ENCODE measurements at places on chromosomes 1 and 21.

- DNase-seq, result no peak
Measured at GRCh38 chr1:157073944-157074685, 25.5 kb downstream of the ETV3L start.

GRCh38 chr1:241695246-241696171 lies 43.4 kb downstream of the WDR64 start:
- no peak for DNase-seq

DNA sequence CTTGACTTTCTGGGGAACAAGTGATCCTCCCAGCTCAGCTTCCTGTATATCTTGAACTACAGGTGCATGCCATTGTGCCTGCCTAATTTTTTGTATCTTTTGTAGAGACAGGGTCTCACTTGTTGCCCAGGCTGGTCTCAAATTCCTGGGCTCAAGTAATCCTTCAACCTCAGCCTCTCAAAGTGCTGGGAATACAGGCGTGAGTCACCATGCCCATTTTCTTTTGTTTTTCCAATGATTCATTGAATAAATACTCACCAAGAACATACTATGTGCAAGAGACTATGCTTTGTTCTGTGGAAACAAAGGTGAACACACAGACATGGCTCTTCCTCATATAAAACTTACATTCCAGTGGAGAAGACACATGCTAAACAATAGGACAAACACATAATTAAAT lies 407.8 kb upstream of the DAB1 start:
- no peak for DNase-seq

GRCh38 chr1:206557636-206558473 lies 50.5 kb downstream of the RASSF5 start:
- no peak for DNase-seq

GRCh38 chr1:235648407-235648907 lies 1.1 kb downstream of the GNG4 start:
- no peak for DNase-seq

DNA sequence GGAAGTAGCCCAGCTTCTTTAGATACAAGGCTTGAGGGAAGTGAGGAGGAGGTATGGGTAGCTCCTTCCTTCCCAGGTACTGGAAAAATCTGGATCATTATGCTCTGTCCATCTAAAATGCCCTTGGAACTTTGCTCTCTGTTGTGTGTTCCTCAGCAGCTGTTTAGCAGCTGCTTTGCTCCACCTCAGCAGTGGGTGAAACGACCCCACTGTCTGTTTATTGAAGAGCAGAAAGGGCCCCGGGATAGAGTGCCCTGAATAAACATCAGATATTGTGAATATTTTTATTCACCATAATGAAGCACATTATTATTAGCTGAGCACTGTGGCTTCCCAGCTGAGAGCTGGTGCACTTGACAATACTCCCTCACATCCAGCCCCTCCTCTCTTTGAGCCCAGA lies 237.9 kb downstream of the PBX1 start:
- DNase-seq, result no peak

DNA sequence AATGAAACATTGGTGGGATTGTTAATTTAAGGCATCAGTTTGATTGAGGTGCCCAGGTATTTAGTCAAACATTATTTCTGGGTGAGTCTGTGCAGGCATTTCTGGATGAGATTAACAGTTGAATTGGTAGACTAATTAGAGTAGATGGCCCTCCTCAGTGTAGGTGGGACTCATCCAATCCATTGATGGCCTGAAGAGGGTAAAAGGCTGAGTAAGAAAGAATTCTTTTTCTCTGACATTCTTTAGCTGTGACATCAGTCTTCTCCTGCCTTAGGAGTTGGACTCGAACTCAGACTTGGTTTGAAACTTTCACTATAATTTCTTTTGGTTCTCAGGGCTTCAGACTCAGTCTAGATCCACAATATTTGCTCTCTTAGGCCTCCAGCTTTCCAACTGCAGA lies 59.6 kb upstream of the ADAMTS5 start:
- DNase-seq, result no peak

GRCh38 chr1:156095906-156096508 lies 13.7 kb upstream of the MEX3A start:
- DNase-seq, result no peak

DNA sequence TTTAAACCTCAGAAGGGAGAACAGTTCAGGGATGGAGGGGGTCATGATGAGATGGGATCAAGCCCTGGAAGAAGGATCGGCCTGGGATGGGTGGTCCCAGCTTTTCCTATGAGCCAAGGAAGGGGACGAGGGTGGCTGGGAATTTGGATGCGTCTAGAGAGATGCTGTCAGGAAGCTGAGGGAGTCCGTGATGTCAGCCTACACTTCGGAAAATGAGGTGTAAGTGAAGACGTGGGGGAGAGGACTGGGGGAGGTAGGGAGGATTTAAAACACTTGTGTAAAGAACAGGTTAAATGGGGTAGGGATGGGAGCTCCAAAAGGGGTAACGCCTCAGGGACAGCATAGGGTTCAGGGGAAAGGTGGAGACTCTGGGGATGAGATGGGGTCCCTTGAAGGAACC lies 27.5 kb downstream of the DLGAP3 start:
- no peak for DNase-seq

DNA sequence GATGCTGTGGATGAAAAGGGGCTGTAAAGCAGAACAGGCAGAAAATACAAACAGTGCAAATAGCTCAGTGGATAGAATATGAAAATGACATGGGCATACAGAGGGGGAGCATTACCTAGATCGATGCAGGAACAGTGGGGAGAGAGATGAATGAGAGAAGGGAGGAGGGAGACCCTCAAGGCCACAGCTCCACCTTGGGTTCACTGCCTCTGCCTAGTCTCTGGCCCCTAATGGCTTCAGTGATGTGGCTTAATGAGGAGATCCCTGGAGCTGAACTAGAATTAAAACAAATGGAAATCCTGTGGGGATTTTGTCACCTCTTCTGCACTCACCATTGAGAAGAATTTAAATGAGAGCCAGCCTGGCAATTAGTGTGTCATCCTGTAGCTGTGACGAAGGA lies 165.0 kb downstream of the TNR start:
- no peak for DNase-seq

- no peak for DNase-seq
Measured at GRCh38 chr1:54442185-54442584, 36.0 kb upstream of the SSBP3 start.

GRCh38 chr1:10625554-10625953 lies 150.8 kb downstream of the PEX14 start:
- no peak for DNase-seq

DNA sequence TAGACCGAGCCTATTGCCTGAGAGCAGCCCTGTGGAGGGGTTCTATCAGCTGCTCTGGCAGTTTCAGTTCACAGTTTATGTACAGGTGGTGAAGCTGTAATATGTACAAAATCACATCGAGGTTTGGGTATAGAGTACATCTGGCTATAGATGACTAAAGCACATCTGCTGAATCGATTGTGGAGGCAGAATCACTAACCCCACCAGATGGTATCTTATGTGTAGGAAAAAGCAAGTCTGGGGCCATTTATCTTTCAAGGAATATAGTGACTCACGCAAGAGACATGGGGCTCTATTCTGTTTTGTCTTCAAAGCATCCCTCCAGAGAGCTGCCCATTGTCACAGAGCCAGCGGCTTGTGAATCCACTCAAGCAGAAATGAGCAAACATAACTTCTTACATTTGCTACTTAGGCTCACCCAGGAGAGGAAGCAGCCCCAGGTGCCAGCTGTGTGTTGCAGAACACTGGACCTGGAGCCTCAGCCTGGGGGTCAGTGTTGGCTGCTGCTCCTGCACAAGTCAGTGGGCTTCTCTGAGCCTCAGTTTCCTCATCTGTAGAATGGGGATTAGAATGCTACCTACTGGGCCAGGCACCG lies 21.3 kb downstream of the MIIP start:
- no peak for DNase-seq

GRCh38 chr1:180521474-180522212 lies 19.3 kb upstream of the ACBD6 start:
- no peak for DNase-seq

DNA sequence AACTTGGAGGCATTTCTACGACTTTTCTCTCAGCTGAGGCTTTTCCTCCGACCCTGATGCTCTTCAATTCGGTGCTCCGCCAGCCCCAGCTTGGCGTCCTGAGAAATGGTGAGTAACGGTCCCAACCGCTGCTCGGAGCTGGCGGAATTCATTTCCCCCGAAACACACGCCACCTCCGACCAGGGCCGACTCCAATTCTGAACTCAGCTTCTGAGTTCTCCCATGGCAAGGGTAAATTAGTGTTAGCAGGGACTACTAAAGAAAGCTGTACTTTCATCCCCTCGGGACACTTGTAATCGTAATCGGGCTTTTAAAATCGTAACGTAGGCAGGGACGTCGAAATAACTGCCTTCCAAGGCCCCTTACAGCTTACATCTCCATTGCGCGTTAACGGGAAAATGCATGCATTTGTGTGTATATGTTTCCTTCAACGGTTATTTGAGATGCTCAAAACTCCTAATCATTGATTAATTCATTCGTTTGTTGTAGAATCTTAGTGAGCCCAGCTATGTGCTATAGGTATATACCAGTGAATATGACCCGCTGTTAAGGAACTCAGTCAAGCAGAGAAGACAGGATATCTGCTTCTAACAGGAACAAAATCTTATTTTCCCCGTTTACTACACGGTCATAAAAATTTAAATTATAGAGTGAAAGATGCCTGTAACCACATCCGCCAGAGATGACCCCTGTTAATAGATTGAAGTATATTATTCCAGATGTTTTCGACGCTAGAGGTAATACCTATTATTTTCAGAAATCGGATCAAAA lies 472 bp downstream of the DTL start:
- DNase-seq, result no peak

- peak; percentile 30 for DNase-seq
Measured at GRCh38 chr1:201982082-201982622, 296 bp upstream of the RNPEP start.

DNA sequence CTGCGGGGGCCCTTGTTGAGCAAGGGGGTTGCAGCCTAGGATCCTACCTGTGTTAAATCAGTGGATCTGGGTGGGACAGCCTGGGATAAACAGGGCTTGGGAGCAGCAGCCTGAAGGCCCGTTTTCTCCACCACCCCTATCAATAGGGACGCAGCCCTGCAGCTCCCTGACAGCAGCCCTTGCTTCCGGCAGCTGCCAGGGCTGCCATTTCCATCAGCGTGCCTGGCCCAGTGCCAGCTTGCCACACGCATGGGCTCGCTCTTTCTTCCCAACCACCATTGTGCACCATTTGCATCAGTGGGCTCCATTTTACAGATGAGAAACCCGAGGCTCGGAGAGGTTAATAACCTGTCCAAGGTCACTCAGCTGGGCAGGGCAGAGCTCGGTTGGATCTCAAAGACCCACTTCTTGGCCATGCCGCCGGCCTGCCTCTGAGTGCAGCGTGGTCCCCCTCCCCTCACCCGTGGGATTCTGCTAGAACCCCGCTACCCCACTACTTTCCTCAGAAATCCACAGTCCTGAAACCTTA lies 3.8 kb downstream of the WNT4 start:
- no peak for DNase-seq

- no peak for DNase-seq
Measured at GRCh38 chr1:3945916-3946840, 46.1 kb upstream of the C1orf174 start.
